ENCODE measurements at places on chromosomes 7 and 10.

GRCh38 chr10:95451150-95451549 lies 110.0 kb downstream of the SORBS1 start:
- no peak for DNase-seq

- no peak for DNase-seq
Measured at GRCh38 chr10:63348245-63348850, 117.4 kb downstream of the JMJD1C start.

DNA sequence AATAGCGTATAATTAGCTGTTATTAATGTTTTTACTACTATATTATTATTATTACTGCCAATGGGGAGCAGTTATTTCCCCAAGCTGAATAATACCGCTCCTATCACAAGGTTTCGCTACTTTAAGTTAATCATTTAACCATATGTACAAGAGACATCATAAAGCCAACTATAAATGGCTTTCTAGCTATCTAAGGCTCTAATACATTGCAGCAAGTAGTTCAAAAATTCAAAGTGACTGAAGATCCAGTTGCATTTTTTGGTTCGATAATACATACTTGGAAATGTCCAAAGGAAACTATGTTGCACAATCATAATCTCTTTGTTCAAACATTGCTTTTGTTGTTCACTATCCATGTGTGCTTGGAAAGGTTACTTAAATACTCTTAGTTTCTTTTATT lies 952.0 kb upstream of the MBL2 start:
- DNase-seq: no peak

- no peak for DNase-seq
Measured at GRCh38 chr10:101690461-101690860, 4.5 kb downstream of the FBXW4 start.

DNA sequence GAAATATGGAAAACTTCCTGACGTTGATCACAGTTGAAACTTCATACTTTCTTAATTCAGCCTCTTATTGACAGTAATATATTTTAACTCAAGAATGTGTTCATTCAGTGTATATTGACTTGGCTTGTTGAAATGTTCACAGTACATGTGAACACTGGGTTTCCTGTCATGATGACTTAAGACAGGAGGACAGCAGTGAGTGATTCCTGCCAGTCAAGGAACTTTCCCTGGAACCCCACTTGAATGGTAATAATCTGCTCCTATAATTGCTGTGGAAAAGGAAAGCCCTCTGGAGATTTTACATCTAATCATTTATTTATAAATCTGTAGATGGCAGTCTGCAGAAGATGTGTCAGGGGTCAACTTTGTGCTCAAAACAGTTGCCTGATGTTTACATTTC lies 216.5 kb downstream of the MGMT start:
- DNase-seq: no peak

GRCh38 chr7:35571611-35572240 lies 123.2 kb downstream of the HERPUD2 start:
- DNase-seq: no peak

DNA sequence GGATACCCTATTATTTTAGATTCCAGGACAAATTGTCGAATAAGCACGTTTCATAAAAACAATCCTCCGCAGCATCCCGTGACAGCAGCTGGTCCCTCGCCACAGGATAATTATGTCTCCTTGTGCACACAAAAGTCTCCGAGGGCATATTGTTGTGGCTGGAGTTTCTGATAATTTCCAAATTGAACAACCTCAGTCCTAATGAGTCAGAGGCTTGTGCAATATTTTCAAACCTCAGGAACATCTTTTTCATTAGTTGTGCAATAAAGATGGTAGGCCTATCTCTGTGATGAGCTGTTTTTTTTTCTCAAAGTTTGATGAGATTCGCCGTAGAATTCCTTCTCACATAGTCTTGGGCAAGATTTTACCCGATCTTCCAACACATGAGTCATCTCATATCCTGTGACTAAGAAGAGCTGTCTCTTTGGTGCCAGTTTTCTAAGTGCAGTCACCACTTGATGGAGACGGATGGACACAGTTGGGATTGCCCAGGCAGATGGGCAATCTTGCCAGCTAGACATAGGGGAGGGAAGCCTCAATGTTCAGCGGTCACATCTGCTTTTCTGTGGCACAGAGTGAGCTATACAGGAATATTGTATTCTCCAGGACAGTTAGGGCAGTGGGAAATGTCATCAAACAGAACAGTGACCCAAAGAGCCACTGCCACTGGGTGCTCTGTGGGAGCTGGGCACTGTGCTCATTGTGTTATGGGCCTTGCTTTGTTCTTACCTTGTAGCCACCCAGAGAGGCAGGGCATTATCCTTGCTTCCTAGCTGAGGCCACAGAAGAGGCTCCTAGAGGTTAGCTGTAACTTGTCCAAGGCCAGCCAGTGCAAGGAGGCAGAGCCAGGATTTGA lies 7.8 kb downstream of the HTRA1 start:
- no peak for DNase-seq

- no peak for DNase-seq
Measured at GRCh38 chr10:3976718-3977117, 191.7 kb upstream of the KLF6 start.

DNA sequence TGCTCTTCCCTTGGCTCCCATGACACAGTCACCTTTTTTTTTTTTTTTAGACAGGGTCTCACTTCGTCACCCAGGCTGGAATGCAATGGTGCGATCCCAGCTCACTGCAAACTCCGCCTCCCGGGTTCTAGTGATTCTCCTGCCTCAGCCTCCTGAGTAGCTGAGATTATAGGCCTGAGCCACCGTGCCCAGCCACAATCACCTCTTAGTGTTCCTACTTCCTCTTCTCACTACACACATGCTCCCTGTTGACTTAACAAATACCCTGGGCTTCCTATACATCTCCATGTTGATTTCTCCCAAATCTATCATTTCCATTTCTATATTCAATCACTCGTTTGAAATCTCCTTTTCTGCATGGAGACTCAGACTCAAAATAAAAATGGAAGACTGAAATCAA lies 91.7 kb downstream of the CUBN start:
- DNase-seq: no peak

DNA sequence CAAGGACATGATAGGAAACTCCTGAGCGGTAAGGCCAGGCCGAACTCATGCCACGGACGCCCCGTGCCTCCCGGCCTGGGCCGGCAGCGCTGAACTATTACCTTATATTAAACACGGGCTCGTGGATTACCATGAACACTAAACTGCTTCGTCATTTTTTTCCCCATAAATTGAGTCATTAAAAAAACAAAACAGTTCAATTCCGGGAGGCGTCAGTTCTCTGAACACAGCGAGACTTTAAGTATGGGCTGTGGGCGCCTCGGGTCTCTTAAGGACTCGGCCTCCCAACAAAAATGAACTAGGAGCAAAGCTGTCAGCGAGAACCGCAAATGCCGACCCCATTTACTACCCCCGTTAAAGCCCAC lies 519 bp downstream of the PITRM1 start:
- no peak for DNase-seq

DNA sequence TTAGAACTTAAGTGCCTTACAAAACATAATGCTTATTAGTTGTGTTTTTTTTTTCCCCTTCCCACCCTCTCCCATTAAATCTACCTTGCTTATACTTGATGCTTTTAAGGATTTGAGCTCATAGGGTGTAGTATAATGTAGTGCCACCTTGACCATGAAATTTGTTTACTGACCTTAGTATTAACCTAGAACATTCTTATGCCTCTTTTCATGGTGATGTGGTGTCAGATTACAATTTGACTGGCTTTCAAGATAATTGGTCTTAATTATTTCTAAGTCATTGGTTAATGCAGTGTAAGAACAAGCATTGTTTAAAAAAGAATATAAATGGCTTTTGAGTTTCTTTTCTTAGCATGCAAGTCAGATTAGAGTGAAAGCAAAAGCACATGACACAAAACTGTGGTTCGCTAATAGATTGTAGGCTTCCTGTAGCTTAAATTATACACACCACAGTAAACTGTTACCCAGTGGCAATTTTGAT lies 61.8 kb downstream of the ADD3 start:
- DNase-seq: peak; percentile 67

- DNase-seq: no peak
Measured at GRCh38 chr10:32744321-32744720, 213.7 kb downstream of the ITGB1 start.

DNA sequence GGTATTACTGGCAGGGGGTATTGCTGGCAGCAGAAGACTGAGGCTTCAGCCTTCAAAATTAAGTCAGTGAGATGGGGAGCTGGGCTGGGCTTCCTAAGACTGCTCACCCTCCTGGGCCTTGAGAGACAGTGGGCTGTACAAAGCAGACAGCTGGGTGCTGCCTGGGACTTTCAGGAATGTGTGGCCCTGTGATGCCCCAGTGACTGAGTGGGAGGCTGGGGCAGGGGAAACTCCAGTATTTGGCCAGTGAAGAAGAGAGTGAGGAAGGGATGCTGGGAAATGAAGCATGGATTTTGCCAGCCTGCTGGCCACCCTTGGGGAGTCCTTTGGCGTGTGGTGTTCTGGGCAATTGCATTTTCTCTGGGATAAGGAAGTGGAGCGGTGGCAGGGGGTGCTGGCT lies 442 bp downstream of the ANKRD2 start:
- DNase-seq: no peak

- DNase-seq: no peak
Measured at GRCh38 chr7:99992330-99993038, 16.7 kb upstream of the AZGP1 start.

DNA sequence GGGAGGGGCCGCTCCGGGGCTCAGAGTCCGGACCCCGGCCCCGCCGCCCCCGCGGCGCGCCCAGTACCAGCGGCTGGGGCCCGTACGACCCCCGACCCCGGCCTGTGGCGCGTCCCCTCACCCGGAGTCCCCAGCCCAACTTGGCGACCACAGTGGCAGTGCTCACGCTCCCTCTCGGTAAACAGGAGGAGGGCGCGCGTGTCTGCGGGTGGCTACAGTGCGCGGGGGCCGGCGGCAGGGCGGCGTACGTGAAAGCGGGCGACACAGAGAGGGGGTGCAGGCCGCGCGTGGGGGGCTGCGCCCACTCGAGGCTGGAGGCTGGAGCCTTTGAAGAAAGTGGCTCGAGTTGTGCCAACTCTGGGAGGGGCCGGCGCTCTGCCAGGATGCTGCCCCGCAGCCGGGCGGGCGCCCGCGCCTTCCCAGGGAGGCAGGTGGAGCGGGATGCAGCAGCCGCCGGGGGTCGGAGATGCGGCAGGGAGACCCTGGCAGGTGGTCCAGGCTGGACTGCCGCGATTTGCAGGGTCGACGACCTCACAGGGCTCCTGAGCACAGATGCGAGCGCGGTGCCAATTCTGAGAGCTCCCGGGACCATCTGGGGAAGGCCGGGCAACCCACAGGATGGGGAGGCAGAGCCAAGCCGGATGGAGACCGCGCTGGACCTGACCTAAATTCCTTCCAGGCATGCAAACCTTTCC lies 655 bp downstream of the PTPRE start:
- no peak for DNase-seq

DNA sequence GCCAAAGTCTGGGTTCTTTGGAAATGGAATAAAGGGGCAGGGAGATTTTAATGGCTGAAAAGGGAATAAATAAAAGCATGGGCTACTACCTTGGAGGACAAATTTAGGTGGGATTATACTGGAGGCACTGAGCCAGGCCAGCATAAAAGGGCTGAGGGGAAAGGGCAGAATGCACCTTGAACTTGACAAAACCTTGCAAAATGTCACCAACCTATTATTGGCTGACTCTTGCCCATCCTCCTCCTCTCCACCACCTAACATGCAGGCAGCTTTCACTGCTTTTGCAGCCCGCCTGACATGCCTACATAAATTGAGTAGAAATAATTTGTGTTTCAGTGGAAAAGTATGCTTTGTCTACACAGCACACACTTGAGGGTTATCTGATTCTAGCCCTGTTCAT lies 65.3 kb upstream of the ABLIM1 start:
- no peak for DNase-seq

GRCh38 chr10:104342941-104343411 lies 4.7 kb upstream of the ITPRIP start:
- DNase-seq: no peak

DNA sequence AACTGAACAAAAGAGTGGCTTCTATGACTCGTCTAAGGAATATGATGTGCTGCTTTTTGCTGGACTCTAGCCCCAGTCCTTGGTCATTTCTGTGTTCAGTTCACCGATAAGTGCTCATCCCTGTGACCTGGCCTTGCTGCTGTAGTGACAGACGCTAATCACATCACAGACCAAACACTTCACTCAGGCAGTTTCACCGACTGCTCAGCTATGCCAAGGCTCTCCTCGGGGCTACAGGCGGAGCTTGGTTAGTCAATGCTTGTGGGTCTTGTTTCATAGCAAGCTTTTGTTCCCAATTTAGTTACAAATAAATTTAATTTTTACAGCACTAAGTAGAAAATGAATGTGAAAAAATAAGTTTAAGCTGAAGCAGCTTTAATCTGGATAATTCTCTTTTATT lies 190.8 kb upstream of the PRKCQ start:
- DNase-seq: no peak

DNA sequence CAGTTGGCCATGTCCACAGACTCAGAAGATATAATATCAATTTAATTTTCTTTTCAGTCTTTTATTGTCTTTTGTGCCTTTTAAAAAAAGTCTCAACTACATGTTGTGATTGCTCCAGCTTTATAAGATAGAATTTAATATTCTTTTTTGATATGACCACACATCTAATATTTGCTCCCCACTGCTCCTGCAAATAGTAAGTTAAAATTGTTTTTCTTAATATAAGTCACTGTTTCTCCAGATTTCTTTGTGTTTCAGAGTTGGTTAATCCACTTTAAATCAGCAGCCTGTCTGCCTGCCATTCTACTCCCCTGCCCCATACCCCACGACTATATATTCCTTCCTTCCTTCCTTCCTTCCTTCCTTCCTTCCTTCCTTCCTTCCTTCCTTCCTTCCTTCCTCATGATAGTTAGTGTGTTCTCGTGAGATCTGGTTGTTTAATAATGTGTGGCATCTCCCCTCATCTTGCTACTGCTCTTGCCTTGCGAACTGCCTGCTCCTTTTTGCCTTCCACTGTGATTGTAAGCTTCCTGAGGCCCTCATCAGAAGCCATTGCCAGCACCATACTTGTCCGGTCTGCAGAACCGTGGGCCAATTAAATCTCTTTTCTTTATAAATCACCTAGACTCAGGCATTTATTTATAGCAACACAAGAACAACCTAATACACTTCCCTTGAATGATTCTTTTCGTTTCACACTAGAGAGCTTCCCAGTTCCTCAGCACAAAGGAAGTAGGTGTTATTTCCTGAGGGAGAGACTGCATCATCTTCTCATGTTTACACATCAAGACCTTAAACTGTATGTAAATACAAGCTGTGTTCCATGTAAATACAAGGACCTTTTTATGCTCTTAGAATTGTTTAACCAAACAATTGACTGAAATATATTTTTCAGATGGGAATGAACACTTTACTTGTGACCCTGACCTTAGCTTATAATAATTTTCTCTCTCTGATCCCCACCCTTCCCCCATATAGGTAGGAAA lies 24.5 kb downstream of the TAS2R16 start:
- DNase-seq: no peak

GRCh38 chr10:70306181-70306705 lies 22.4 kb upstream of the NPFFR1 start:
- DNase-seq: no peak

DNA sequence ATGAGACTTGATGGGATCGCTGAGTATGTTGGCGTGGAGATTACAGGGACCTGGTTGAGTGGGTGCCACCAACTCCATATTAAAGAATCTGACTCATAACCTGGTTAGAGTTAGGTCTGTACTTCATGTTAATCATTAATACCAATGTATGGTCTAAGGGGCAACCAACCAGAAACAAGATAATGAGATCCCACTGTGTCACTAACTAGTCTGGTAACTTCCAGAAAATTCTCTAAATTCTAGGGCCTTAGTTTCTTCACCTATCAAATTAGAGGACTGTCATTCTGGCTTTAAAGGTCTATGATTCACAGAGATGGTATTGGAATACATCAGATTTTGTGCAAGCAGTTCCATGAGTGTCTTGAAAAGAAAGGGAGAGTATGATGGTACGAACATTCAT lies 102.2 kb downstream of the SNX10 start:
- DNase-seq: no peak

GRCh38 chr7:133540096-133540860 lies 287.4 kb downstream of the EXOC4 start:
- DNase-seq: no peak
